ENCODE measurements at places on chromosomes 13 and 19.

- DNase-seq: no peak
These were observed 628 bp upstream of the SLC17A7 start for GRCh38 chr19:49441960-49442350.

- no peak for DNase-seq
These were observed 1147.5 kb downstream of the DIAPH3 start for GRCh38 chr13:59016250-59016649.

DNA sequence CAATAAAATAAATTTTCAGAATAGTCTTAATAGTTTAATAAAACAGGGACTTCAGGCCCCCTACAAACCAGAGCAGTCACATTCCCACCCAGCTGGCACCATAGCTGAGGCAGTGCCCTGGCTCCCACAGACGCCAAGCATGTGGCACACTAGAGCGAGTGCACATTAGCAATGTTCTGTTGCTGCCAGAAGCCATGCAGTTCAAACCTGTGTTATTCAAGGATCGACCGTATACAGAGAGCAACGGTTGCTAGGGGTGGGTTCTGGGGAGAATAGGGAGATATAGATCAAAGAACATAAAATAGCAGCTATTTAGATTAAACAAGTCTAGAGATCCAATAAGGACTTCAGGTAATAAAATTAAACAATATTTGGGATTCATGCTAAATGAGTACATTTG lies 419.3 kb upstream of the KLHL1 start:
- DNase-seq: no peak

DNA sequence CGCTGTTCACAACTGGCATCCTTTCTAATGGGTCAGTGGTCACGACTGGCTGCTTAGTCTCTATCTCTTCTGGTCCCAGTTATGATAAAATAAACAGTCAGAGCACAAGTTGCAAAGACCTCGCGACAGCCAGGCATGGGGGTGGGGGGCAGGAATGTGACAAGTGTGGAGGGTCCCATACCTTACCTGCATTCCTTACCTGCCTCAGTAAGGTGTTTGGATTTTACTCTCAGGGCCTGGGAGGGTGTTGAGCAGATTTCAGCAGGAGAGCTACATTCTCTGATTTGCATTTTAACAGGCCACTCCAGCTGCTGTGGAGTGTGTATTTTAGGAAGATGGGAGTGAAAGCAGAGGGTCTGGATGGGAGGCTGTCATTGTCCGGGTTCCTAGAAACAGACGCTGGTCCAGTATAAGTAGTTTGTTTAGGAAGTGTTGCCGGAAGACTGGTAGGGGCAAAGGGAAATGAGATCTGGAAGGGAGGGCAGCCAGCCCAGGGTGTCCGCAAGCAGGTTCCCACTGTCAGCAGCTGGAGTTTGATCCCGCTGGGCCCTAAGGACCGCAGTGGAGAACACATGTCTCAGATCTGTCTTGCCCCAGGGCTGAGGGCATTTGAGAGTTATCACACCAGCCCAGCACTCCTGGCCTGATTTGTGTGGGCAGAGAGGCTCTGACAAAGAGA lies 920.0 kb downstream of the UQCRFS1 start:
- no peak for DNase-seq

GRCh38 chr13:65631078-65631477 lies 1599.1 kb downstream of the PCDH9 start:
- no peak for DNase-seq

DNA sequence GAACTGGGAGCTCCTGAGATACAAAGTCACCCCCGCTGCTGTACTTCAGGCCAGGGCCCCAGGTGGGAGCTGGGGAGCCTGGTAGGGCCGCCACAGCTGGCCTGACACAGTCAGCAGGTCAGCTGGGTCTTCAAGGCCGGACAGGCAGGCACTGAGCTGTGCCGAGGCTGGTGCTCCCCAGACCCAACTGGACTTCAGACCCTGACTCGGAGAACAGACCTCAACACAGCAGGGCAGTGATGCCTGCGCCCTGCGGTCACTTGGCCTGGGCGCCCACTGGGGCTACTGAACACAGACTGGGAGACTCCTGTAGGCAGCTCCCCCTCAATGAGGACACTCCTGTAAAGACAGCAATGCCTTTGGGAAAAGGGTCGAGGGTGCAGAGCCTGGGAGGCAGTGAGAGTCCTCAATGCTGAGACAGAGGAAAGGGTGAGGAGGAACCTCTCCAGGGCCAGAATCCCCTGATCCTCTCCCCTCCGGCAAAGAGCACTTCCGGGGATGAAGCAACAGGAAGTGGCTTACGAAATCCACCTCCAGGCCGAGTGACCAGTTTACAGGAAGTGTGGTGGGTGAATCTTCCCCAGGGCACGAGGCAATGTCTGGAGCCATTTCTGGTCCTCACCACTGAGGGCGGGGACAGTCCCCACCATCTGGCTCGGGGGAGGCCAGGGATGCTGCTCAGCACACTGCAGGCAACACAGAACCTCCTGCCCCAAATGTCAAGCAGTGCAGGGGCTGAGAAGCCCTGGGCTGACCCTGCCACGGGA lies 40.8 kb upstream of the ISYNA1 start:
- DNase-seq: peak; percentile 43

DNA sequence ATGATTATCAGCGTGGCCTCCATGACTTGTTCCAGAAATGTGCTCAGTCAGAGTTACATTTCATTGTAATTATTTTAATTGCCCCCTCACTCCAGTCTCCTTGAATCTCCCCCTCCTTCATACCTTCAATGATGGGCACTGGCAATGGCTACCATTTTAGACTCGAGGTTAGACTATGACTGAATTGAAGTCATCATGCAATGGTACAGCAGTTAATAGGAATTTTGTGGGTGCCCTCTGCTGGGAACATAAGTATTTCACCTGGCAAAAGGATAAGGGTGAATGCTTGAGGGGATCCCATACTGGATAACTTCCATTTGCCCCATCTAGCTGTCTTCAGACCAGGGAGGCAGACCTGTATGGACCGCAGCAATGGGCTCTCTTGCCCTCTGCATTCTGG lies 32.2 kb upstream of the USP12 start:
- DNase-seq: no peak

DNA sequence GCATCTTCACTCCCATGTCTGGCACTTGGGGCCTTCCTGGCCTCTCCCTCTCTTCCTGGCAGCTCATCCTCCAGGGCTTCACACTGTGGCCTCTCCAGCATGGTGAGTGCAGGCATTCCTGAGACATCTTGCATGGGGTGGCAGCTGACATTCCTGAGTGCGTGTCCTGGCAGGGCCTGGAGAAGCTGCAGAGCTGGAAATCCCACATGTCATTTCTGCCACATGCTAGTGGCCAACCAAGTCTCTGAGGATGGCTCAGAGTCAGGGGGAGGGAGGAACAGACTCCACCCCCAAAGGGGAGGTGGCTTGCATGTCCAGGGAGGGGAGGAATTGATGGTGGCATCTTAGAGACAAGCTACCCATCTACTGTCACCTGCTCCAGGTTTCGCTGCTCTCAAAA lies 41.6 kb upstream of the AMER2 start:
- DNase-seq: no peak

DNA sequence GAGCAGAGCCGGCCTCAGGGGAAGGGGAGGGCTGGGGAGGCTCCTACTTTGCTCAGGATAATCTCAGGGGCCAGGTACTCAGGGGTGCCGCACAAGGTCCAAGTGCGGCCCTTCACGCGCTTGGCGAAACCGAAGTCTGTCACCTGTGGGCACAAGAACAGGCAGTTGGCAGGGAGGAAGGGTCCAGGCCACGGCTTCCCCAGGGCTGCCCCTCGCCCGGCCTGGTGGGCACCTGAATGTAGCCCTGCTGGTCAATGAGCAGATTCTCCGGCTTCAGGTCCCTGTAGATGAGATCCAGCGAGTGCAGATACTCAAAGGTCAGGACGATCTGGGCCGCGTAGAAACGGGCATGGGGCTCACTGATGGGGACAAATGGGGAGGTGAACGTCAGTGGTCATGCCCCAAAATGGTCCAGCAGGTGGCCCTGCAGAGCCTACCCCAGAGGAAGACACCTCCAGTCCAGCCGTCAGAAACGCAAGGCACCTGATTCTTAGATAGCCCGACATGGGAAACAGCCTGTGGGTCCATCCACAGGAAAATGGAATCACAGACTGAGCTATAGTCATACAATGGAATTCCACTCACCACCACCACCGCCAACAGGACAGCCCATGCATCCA lies 7.1 kb upstream of the SAMD1 start:
- no peak for DNase-seq
